ENCODE measurements at places on chromosomes 2 and 18. TPM values are rescaled to one million over a fixed set of nuclear protein-coding genes. Genes with fewer than 3 reads are reported as not detected.

The SALL3 gene
- total RNA-seq, result not detected

The G6PC2 gene
- total RNA-seq, result not detected

The TMEM131 gene
- total RNA-seq, result 42.4 TPM

The VSNL1 gene
- 17.7 TPM for total RNA-seq

The DES gene
- total RNA-seq, result 163 TPM

The IL18RAP gene
- total RNA-seq, result 0.23 TPM

The ASPRV1 gene
- 959 TPM for total RNA-seq

The PAIP2B gene
- 29.8 TPM for total RNA-seq

The ANAPC1 gene
- total RNA-seq, result 47.1 TPM

The RAPGEF4 gene
- total RNA-seq, result 25.1 TPM

The ABCB11 gene
- total RNA-seq, result not detected

The SP140 gene
- total RNA-seq, result 2.4 TPM

The MGAT4A gene
- total RNA-seq, result 24.9 TPM

The ALLC gene
- not detected for total RNA-seq

The PLA2R1 gene
- 43.8 TPM for total RNA-seq

The CCDC141 gene
- total RNA-seq, result 0.15 TPM

The AFG3L2 gene
- 58.1 TPM for total RNA-seq

The ZNG1B gene
- 18.6 TPM for total RNA-seq

The RTP5 gene
- total RNA-seq, result not detected

The IGFBP2 gene
- 16.0 TPM for total RNA-seq

The ANKRD30BL gene
- not detected for total RNA-seq

The TEX44 gene
- not detected for total RNA-seq

The CTNNA2 gene
- total RNA-seq, result not detected

The PFN4 gene
- not detected for total RNA-seq

The KLHL30 gene
- 0.19 TPM for total RNA-seq

Data from lower leg skin (tissue), 4 donors.